Putamen (tissue), 1 donor: ENCODE measurements at places on chromosomes 2 and 18.
A peak's percentile ranks its signal among the peaks of the same experiment; 100 is the strongest.

DNA sequence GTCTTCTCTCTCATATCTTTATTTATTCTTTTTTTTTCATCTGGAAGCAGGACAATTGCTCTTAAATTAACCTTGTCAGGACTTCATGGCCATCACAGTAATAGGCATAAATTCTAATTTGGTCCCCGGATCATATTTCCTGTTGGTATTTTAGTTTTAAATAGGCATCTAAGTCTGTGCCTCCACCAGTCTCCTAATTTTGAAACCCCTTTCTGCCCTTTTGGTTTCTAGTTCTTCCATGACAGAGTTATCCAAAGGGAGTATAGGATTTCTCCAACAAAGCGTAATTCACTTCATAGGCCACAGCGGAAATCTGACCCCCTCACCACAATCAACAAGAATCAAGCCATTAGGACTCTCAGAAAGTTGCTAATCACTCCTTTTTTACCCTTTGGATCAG lies 3.8 kb downstream of the EPHA4 start:
- no peak for DNase-seq

- peak; percentile 45 for DNase-seq
Measured at GRCh38 chr18:28175150-28175929, 1.6 kb downstream of the CDH2 start.

GRCh38 chr2:231222318-231223000 lies 24.0 kb downstream of the ARMC9 start:
- DNase-seq: no peak

GRCh38 chr2:123762221-123762620 lies 262.9 kb upstream of the CNTNAP5 start:
- no peak for DNase-seq

DNA sequence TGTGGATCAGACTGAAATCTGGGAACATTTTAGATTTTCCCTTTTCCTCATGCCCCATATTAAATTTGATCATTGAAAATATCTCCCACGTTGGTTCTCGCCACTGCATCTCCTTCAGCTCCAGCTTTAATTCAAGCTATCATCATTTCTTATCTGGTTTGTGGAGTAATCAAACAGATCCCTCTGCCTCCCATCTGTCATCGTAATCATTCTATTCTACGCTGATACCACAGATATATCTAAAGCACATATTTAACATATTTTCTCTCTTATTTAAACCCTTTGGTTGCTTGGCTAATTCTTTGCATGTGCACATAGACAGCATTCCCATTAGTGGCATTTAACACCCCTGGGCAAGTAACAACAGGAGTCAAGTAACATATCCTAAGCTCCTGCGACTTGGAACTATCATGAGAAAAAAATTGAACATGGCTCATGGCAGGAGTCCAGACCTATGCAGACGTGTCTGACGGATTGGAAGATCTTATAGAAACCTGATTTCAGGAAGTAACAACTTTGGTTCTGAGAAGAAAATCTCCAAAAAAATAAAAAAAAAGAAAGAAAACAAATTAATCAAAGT lies 158.8 kb upstream of the KYNU start:
- no peak for DNase-seq

- no peak for DNase-seq
Measured at GRCh38 chr2:119076713-119077112, 81.8 kb downstream of the C1QL2 start.
